GM12891 (cell line): ENCODE measurements at places on chromosomes 5 and 9.

DNA sequence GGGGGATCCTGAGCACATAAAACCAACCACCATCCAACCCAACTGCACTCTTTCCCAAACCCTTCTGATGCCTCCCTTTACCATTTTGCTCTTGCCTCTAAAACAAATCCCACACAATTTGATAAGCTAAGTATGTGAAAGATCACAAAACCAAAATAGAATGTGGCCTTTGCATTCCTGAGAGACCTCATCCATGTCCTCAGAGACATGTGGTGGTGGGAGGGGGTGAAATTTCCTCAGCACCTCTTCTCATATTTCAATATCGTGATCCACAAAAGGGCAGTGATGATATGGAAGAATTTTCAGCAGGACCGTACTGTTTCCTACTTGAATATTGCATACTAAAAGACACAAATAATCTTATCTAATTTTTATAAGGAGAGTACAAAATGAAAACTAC lies 423.3 kb downstream of the TLE1 start:
- DNase-seq, result no peak

DNA sequence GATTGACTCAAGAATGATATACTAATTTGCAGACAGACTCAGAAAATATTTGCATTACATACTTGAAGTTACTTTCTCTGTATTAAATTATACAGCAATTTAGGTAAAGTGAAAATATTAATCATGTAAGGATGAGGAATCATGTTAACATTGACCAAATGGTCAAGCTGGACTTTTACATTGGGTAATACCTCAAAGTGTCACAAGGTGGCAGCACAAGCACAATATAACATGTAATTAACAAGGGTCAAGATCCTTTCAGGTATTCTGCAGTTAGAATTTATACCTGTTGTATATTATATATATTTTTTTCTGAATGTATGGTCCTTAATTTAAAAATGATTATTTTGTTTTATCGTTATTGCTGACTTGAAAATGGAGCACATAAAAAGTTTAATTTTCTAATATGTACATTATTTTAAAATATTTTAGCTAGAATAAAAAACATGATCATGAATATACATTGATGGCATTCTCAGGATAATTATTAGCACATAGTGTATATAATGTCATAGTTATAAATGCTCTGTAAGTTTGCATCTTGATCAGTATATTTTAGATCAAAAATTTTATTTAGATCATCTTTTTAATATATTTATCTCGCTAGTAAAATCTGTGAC lies 8.6 kb downstream of the HAPLN1 start:
- DNase-seq, result no peak

GRCh38 chr9:35538361-35539234 lies 48.7 kb downstream of the RUSC2 start:
- no peak for DNase-seq

- DNase-seq, result no peak
Measured at GRCh38 chr5:39140558-39141168, 66.5 kb upstream of the RICTOR start.

- DNase-seq, result no peak
Measured at GRCh38 chr5:138654281-138654867, 79.2 kb upstream of the HSPA9 start.

GRCh38 chr9:131676431-131676972 lies 63.4 kb downstream of the RAPGEF1 start:
- no peak for DNase-seq

DNA sequence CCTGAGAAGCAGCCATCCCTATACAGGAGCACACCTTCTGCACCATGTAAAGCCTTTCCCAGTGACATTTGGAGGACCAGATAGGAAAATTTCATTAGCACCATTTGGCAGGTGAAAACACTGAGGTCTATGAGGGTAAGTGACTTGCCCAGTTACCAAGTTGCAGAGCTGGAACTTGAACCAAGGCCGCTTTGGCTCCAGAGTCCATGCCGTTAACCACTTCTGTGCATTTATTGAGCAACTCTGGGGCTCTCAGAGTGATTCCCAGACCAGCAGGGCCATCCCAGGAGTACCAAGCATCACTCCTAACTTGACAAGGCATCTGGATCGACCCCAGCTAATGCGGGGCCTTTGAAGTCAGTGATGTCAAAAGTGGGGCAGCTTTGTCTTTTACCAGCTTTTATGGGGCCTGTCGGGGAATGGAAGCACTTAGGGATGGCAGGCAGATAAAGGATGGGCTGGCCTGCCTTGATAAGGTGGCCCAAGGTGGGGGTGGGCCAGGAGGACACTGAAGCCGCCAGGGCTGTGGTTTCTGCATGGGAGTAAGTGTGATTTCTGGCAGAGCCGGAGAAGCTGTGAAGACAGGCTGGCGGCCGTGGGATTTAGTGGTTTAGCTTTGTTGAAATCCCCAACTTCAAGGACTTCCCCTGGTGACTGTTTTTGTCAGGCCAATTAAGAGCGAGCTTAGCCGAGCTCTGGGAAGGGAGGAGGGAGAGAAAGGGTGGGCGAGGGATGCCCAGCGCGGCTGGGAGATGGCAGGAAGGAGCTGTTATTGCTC lies 127.3 kb downstream of the MACROH2A1 start:
- DNase-seq, result no peak

DNA sequence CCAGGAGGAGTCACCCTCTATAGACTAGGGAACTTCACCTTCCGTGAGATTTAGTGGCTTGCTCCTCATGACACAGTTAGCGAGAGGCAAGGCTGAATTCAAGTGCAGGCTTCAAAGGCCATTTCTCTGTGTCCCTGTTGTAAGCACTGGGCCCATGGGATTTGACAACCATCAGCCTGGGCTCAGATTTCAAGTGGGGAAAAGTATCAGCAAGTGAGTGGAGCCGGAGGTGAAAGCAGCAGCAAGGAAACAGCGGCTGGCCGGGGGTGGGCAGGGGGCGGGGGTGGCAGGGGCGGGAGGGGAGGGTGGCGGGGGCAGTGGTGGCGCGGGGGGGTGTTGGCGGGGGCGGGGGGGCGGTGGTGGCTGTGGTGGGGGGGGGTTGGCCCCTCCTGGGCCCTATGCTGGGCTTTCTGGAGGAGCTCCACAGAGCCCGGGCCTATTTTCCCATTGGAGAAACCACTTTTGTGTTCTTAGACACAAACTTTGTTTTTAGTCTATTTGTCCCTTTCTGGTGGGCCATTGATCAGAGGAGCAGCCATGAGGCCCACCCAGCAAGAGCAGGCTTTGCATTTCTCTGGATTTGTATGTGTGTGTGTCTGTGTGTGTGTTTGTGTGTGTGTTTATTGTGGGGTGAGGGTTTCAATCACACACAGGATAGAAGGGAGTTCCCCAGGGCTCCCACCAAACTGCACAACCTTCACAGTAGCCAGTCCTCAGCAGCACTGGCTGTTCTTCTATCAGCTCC lies 165.4 kb upstream of the RAI14 start:
- DNase-seq, result no peak

DNA sequence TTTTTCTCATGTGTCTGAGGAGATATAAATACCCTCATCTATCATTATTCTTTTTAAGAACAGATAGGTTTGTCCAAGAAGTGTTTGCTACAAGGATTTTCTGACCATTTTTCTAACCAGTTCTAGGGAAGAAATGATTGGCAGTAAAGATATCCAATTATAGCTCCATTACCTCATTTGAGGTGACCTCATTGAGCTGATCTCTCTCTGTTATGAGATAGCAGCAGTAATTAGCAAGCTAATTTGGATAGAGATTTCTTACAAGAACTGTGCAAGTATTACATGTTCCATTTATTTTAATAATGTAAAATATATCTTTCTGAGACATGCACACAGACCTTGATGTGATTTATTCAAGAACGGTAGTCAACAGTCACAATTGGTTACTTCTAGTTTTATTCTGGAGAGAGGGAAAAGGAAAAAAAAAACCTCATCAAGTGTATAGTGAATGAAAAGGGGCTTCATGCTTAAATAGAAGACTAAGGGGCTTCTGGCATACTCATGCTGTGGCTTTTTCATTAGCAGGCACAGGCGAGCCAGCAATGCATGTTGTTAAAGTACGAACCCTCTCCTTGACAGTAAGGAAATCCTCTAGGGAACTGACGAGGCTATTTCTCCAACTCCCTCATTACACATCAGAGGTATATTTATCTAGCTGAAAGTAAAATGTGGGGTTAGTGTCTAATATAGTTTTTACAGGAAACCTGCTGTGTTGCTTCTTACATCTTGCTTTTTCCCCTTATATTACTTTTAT lies 127.3 kb downstream of the NUDT12 start:
- no peak for DNase-seq

DNA sequence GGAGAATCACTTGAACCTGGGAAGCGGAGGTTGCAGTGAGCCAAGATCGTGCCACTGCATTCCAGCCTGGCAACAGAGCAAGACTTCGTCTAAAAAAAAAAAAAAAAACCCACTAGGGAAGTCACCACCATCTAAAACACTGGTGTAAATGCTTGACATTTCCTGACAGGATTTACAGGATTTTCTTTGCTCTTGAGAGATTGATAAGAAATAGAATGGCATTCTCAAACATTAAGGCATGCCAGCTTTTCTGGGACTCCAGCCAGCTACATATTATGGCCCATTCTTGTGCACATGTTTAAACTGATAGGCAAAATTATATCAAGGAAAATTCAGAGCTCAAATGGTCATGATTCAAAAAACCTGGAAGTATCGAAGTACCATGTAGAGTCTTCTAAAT lies 28.7 kb downstream of the GTF3C4 start:
- DNase-seq, result no peak

DNA sequence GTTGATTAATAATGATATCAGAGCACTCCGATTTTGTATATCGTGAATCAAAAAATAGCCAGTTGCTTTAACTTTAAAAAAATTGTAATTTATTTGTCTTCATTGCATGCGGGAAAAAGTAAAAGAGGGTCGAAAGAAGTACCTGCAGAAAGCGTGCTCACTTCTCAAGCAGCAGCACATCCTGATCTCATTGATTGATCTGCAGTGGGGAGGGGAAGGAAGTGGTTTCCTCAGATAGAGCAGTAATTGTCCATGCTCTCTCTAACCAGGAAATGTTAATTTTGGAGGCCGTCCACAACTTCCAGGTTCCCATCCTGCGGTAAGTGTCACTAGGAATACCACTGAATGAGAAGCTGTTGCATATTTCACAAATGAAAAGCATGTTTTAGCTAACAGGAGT lies 63.2 kb downstream of the SYK start:
- no peak for DNase-seq

GRCh38 chr5:135709208-135709575 lies 125.3 kb upstream of the SLC25A48 start:
- no peak for DNase-seq

- no peak for DNase-seq
Measured at GRCh38 chr5:170562875-170563228, 59.0 kb downstream of the KCNIP1 start.

DNA sequence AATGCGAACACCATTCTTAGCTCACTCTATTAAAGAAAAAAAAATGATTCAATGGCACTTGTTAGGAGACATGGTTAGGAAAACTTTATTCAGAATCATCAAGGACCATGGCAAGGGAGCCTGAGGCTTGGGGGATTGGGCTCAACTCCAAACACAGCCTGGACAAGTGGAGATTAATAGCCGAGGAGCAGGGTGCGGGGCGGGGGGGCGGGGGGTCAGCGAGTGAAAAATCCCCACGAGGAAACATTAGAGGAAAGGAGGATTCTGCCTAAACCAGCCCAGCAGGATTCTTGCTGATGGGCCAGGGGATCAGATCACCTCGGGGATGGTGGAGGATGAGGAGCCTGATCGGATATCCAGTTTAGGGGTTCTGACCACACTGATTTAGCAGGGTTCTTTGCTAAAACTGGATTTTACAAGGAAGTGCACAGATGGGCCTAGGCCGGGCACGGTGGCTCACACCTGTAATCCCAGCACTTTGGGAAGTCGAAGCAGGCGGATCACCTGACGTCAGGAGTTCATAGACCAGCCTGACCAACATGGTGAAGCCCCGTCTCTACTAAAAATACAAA lies 24.4 kb upstream of the FIBCD1 start:
- DNase-seq, result no peak

DNA sequence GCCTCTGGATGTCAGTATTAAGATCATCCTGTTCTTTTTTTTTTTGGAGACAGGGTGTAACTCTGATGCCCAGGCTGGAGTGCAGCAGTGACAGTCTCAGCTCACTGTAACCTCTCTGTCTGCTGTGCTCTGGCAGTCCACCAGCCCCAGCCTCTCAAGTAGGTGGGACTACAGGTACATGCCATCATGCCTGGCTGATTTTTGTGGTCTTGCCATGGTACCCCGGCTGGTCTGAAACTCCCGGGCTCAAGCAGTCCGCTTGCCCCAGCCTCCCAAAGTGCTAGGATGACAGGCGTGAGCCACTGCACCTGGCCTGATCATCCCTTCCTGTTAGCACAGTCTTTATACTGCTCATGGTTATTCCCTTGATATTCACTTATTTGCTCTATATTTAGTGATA lies 3.5 kb downstream of the KDM4C start:
- no peak for DNase-seq

GRCh38 chr9:14957109-14957508 lies 46.9 kb upstream of the FREM1 start:
- DNase-seq, result no peak

DNA sequence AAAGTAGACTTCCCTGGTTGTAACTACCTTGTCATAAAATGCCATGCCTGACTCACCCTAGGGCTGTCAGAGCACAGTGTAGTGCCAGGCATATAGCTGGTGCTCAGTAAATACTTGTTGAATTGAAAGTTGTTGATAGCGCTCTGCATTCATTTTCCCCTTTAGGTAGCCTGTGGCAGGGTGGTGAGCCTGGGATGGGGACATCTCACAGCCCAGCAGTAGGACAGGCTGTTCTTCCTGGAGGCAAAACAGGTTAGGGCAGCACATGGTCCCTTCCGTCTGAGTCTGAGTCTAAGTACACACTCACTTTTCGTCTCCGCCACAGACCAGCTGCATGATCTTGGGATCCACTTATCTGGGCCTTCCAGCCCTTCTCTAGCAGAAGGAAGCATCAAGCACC lies 401.9 kb downstream of the ZSWIM6 start:
- no peak for DNase-seq

GRCh38 chr5:76333571-76333970 lies 69.5 kb upstream of the IQGAP2 start:
- no peak for DNase-seq

DNA sequence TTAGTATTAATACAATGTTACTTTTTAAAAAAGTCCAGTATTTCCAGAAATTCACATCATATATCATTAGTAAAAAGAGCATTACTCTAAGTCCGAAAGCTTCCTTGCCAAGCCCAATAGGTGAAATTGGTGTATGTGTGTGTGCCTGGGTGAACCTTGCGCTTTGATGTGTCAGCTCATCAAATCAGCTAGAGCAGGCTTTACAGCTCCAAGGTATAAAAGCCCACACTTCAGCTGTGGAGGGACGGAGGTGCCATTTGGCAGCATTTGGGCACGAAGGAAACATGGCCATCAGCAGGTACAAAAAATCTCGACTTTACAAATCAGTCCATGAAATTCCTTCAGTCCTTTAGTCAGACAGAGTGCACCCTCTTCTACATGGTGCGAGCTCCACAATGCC lies 76.5 kb upstream of the IL7R start:
- no peak for DNase-seq

DNA sequence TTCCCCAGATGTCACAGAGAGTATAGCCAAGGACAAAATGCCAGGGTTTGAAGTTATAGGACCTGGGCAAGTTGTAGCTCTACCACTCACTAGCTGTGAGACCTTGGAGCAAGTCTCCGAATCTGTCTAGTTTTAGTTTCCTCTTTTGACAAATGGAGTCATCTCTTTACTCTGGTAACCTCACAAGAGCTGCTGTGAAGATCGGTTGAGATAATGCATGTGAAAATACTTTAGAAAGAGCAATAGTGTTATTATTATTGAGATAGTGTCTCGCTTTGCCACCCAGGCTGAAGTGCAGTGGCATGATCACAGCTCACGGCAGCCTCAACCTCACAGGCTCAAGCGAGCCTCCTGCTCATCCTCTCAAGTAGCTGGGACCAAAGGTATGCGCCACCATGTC lies 117.9 kb upstream of the NR5A1 start:
- no peak for DNase-seq

GRCh38 chr9:76571743-76572146 lies 112.8 kb downstream of the GCNT1 start:
- DNase-seq, result no peak
